ENCODE measurements at places on chromosomes 7 and 10.

DNA sequence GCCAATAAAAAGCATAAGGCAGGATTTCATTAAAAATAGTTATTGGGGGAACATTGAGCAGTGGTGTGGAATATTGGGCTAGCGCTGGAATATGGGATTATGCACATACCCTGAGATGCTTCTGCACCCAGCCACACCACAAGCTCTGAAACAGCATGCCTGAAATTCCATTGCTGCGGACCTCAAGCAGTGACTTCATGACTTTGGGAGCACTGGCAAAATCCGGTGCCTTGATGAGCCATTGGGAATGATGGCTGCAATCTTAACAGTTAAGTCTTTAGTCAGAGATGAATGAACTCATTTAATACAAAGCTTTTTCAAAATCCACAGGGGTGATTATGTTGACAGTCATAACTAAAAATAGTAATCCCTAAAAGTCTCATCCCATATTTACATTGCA is 274.7 kb upstream of the MTPN start:
- no peak overlapping the region for H3K27ac ChIP-seq
- H3K4me3 ChIP-seq, result no peak overlapping the region
- DNase-seq, result no peak
- H3K27me3 ChIP-seq, result no peaks in the 10 kb centered on the region

GRCh38 chr7:108385834-108386422 is 70.3 kb downstream of the NRCAM start:
- no peak for DNase-seq
- H3K27me3 ChIP-seq, result no peaks in the 10 kb centered on the region
- H3K4me3 ChIP-seq, result no peak overlapping the region
- no peaks in the 10 kb centered on the region for H3K4me1 ChIP-seq

DNA sequence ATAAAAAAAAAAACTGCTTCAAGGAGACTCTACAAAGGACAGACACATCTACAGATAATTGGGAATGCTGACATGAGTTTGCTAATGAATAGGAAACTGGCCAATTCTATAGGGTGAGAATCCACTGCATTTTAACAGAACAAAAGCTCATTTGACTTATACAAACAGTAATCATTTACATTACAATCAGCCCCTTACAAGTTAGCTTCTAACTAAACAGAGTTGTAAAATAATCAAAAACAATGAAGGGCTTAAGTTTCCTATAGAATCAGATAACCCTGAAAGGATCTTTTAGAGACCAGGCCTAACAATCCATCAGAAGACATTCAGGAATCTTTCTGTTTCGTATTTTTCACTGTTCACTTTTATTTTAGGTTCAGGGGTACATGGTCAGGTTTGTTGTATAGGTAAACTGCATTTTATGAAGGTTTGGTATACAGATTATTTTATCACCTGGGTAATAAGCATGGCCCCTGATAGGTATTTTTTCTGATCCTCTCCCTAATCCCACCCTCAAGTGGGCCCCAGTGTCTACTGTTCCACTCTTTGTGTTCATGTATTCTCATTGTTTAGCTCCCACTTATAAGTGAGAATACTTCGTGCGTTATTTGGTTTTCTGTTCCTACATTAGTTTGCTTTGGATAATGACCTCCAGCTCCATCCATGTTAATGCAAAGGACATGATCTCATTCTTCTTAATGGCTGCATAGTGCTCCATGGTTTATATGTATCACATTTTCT is 131.3 kb upstream of the NOBOX start:
- H3K27ac ChIP-seq, result no peak overlapping the region

DNA sequence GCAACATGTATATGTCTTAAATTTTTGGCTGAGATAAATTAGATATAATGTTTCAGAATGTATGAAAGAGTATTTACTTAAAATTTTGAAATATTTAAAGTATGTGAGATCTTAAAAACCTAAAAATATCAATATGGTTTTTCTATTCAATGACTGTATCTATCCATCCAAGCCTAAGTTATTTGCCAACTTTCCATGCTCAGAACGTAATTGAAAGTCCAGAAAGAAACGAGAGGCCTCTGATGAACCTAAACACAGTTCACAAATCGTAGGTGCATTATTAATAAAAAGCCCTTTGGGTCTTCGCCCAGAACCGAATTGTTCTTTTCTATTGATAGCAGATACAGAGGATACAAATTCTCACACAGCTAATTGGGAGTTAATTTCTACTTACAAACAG is 6.5 kb downstream of the SVIL start:
- DNase-seq, result no peak
- no peak overlapping the region for H3K27ac ChIP-seq
- H3K36me3 ChIP-seq, result no peaks in the 10 kb centered on the region
- H3K4me3 ChIP-seq, result no peak overlapping the region
- H3K27me3 ChIP-seq, result no peaks in the 10 kb centered on the region
- peaks cover 21% of the 10 kb centered on the region for H3K4me1 ChIP-seq

- DNase-seq, result no peak
- H3K27ac ChIP-seq, result no peak overlapping the region
- no peaks in the 10 kb centered on the region for H3K36me3 ChIP-seq
- no peak overlapping the region for H3K4me3 ChIP-seq
Measured at GRCh38 chr7:69937097-69937496, 338.8 kb downstream of the AUTS2 start.

- no peak overlapping the region for H3K27ac ChIP-seq
- no peaks in the 10 kb centered on the region for H3K27me3 ChIP-seq
Measured at GRCh38 chr7:101021703-101022102, 1.8 kb downstream of the MUC17 start.

GRCh38 chr7:30888747-30889146 is 22.9 kb upstream of the AQP1 start:
- H3K27me3 ChIP-seq, result no peaks in the 10 kb centered on the region
- H3K4me1 ChIP-seq, result peaks cover 9% of the 10 kb centered on the region
- H3K27ac ChIP-seq, result no peak overlapping the region
- no peak overlapping the region for H3K4me3 ChIP-seq
- DNase-seq, result peak; percentile 55

DNA sequence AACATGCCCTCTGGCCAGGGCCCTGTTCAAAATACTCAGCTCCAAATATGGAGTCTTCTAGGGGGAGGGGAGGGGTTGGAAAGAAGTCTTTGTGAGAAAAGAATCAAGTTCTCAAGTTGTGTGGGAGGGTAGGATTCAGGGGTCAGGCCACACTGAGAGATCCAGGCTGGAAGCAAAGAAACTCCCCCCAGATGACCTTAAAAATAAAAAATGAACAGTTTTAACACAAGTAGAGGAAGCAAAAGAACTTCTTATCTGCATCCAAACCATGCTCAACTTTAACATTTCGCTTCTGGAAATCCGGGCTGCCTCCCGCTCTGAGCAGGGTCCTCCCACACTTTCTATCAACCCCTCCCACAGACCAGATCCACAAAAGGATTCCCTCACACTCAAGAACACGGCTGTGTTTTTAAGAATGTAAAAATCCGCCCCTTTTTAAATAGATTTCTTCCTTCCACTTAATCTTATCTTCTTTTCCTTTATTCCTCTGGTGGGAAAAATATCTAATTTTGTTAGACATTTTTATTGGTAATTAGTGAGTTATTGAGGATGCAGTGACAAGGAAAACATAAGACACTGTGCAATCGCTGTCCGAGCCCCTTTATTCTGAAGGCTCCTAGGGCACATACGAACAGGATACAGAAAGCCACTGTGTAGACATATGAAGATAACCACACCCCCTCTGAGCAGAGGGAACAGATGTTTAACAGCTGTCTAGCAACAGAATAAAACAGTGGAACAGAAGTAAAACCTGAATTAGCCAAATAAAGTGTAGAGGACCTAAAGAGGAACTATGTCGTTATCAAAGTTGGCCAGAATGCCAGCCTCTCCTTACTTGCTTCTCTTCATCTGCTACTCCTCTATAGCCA is 43.8 kb downstream of the CYTH3 start:
- DNase-seq, result peak; percentile 45
- no peaks in the 10 kb centered on the region for H3K27me3 ChIP-seq
- H3K27ac ChIP-seq, result peak overlapping the region; percentile 80
- peaks cover 27% of the 10 kb centered on the region for H3K4me1 ChIP-seq

GRCh38 chr7:65251851-65252620 is 121.6 kb upstream of the ZNF92 start:
- peak overlapping the region; percentile 95 for H3K4me3 ChIP-seq
- no peaks in the 10 kb centered on the region for H3K4me1 ChIP-seq
- DNase-seq, result peak; percentile 85
- no peaks in the 10 kb centered on the region for H3K36me3 ChIP-seq
- no peaks in the 10 kb centered on the region for H3K27me3 ChIP-seq

DNA sequence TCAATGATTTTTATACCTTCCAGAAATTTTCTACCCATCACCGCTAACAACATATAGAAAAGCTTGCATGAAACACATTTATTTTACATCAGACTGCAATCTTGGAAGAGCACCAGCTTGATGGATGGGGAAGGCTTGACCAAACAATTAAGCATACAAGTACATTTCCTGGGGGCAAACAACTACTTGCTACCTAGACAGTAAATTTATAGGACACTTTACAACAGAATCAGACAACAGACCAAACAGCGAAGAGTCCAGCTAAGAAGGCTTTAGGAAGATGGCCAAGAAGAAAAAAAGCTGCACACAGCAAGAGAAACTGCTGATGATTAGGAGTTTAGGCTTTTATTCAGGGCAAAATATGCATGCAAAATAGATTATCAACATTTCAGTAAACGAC is 8.0 kb downstream of the AASS start:
- no peak overlapping the region for H3K27ac ChIP-seq
- peaks cover 16% of the 10 kb centered on the region for H3K4me1 ChIP-seq
- no peak for DNase-seq
- H3K27me3 ChIP-seq, result no peaks in the 10 kb centered on the region
- H3K36me3 ChIP-seq, result no peaks in the 10 kb centered on the region
